ENCODE measurements at places on chromosomes 4 and X.

DNA sequence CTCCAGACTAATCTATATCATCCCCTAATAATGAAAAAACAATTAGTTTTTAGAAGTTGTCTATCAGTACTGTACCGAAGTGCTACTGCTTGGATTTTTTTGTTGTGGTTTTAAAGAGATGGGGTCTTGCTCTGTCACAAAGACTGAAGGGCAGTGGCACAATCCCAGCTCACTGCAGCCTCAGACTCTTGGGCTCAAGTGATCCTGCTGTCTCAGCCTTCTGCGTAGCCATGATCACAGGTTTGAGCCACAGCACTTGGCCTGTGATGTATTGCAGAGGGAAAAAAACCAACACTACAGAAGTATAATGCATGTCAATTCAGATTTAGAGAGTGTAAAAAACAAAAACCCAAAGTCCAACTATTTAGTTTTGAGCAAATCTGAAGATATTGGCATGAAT, 875.0 kb downstream of the ADGRL3 start:
- DNase-seq, result no peak

DNA sequence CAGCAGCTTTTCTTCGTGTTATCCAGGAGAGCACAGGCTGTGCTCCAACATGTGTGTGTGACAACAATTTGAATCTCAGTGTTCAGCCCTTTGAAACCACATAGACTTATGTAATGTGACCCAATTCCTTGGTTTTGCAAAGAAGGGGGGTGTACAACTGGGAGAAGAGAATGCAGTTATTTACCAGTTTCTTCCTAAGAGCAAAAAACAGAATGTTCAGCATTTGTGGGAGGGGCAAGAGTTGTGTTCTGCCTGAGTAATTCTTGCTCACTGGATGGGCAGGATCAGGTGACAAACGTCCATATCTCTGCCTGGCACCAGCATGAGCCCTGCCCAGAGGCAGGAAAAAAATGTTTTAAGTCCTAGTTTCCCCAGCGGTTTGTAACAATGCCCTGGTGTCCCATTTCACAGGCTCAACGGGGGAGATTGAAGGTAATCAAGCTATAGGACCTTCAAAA, 72.0 kb downstream of the PRPS1 start:
- DNase-seq, result no peak

- no peak for DNase-seq
Measured at GRCh38 chrX:39367416-39367815, 566.2 kb downstream of the MID1IP1 start.

DNA sequence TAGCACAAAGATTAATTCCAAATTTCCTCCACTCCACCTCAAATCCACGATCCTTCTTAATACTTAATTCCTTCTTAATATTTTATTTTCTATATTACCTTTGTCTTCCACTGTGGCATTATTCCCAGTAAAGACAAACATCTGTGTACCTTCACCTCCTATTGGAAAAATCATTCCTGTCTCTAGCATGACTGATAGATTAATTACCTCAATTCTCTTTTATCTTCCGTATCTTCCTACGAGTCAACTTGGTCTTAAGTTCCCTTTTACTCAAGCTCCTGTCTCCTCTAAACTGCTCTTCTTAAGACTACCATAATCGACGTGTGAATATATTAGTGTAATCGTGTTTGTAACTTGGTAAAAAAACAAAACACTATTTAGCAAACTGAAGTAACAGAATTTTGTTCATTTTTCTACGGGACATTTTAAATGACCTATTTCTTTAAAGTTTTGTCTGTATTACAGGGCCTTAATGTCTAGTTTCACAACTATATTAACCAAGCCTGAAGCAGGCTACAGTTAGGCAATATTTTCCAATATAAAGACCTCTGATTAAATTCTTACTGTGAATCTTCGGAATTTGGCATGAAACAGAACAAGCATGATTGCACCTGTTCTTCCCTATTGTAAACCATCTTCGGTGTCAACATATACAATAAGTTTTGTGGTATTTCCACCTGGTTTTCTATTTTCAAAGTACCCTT, 1.1 kb upstream of the USP38 start:
- DNase-seq, result no peak

Measured in effector memory CD8-positive, alpha-beta T cell (primary cell).